Activated CD8-positive, alpha-beta memory T cell treated with anti-CD3 and anti-CD28 coated beads for 1 hour (primary cell): ENCODE measurements at places on chromosomes 11 and 22.

- DNase-seq: no peak
Measured at GRCh38 chr11:73761403-73761945, 600 bp upstream of the RAB6A start.

DNA sequence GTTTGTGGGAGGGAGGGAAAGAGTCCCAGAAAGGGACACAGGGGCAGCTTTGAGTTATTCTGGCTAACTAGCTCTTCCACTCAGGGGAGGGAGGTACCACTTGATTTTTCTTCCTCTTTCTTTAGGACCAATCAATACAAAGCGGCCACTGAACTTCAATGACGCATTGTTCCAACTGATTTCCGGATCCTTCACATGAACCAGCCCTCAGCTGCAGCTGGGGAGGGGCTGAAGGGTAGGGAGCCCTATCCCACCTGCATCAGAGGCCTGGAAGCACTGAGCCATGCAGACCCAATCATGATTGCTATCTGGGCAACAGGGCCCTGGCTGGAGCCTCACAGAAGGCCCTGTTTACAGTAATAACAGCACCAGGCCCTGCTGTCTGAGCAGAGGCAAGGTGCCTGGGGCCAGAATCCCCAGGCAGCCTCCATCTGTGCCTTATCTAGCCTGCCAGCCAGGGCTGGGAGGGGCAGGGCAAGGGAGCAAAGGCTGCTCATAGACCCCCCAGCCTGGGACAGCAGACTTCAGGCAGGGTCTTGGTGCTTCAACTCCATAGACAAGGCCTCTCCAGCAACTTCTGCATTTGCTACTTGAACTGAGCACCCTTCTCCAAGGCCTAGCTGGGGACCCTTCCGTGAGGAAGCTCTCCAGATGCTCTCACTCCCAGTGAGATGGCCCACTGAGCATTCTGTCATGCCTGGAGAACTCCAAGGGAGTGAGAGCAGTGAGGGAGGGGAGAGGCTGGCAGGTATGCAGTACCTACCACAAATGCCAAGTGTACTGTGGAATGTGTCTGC is 22.5 kb downstream of the CLPB start:
- no peak for DNase-seq

- DNase-seq: no peak
Measured at GRCh38 chr11:112511271-112511670, 250.6 kb upstream of the PLET1 start.

DNA sequence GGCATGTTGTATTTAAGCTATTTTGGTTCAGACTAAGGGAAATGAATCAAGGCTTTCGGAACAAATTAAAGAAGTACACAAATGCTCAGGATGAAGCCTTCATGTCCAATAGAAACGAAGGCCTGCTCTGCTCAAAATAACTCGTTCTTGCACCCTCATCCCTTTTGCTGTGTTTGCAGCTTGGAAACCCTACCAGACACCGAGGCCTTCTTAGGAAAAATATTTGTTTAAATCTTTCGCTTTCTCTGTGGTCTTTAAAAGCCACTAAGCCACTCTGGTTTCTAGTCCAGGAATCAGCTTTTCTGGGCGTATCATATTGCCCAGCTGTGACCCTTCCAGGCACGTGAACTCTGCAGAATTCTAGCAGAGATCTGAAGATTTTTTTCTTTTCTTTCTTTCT is 60.9 kb upstream of the HSPA8 start:
- DNase-seq: no peak

- DNase-seq: no peak
Measured at GRCh38 chr11:5335170-5335569, 8.2 kb downstream of the OR51B5 start.
